ENCODE measurements at places on chromosomes 7 and 10.

DNA sequence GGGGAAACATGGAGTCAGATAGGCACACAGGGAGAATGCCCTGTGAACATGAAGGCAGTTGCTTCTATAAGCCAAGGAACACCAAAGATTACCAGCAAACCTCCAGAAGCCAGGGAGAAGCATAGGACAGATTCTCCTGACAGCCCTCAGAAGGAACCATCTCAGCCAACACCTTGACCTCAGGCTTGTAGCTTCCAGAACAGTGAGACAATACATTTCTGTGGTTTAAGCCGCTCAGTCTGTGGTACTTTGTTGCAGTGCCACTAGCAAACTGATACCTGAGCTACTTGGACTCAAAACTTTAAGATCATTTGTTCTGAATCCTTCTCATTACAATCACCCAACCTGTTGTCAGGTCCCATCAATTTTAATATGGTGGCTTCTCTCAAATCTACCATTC, 31.2 kb downstream of the ABLIM1 start:
- ATAC-seq = no peak

- no peak for ATAC-seq
Observed at GRCh38 chr7:151825721-151826120, 51.2 kb downstream of the PRKAG2 start.

GRCh38 chr10:60714233-60714632, 64.0 kb upstream of the CDK1 start:
- peak; percentile 78 for ATAC-seq

GRCh38 chr10:26662864-26663263, 34.6 kb upstream of the PDSS1 start:
- no peak for ATAC-seq

GRCh38 chr10:22222236-22223190, 4.7 kb upstream of the EBLN1 start:
- peak; percentile 93 for ATAC-seq

GRCh38 chr7:151484971-151485707, 34.6 kb downstream of the RHEB start:
- ATAC-seq = peak; percentile 93

DNA sequence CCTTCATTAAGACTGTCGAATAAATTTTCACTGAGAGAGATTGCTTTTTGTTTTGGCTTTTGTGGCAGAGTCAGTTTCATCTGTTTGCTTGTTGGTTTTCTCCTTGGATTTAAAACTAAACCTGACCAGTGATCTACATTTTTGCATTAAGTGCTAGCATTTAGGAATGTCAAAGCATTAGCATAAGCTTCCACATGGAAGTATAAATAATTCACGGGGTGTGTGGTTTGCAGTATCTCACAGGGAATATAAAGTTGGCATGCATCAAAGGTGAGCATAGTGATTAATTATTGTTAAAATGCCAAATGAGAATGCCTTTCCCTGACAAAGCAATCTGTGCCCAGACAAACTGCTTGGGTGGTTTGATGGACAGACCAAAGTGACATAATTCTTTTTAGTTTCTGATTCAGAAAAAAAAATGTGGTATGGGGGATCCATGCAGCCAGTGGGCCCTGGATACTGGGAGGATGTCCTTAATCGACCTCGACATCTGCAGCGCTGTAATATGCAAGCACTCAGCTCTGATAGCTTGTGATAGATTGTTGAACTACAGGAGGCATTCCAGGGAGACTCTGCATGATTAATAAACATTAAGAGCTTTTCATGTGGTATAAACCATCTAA, 339.3 kb upstream of the POM121L12 start:
- ATAC-seq = no peak

- no peak for ATAC-seq
Observed at GRCh38 chr10:60564475-60564874, 174.8 kb upstream of the ANK3 start.

GRCh38 chr10:114478281-114478680, 74.0 kb upstream of the AFAP1L2 start:
- no peak for ATAC-seq

DNA sequence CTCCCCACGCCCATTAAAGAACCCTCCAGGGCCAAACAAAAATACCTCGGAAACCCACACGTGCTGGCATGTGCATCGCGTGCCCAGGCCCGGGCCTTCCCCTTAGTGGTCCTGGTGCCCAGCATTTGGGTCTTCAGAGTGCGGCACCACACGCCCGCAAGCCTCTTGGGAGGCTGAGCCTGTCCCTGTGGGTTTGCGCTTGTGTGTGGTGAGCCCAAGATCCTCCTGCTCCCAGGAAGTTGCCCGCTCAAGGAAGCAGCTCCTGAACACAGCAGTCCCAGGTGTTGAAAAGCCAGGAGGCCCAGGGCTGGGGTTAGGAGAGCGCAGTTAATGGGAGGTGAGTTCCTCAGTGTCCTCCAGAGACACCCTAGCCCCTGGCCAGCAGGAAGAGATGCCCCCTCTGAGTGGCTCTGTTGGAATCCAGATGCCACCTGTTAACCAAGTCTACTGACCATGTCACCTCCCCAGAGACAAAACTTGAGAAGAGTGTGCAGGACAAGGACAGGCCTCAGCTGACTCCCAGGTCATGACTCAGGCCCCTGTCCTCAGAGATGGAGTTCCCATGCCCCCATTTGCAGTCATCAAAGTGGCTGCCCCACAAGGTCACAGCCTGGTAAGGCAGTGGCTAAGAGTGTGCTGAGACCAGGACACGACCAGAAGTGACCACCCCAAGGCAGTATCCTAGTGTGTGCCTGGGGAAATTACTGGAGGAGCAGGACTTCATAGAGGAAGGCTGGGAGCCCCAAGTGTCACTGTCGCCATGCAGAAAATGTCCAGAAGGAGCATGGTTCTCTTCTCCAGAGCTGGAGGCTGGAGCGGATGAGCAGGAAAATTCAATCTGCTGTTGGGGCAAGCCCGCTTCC, 5.2 kb downstream of the FZD9 start:
- ATAC-seq = peak; percentile 5

DNA sequence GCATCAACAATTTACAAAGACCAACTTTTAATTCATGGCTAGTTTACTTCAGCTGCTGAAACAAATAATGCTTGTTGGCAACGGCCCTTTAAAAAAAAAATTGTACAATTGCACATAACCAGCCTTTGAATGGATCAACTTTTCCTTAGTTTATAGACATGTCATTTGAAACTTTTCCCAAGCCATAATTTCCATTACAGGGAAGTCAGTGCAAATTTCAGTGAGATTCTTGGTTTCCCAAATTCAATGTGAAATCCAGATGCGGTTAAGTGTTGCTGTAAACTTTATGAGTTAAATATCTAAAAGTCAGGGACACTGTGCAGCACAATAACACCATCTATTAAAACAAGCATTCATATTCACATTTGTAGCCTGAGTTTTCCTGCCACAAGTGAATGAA, 182.2 kb downstream of the JAZF1 start:
- ATAC-seq = no peak

DNA sequence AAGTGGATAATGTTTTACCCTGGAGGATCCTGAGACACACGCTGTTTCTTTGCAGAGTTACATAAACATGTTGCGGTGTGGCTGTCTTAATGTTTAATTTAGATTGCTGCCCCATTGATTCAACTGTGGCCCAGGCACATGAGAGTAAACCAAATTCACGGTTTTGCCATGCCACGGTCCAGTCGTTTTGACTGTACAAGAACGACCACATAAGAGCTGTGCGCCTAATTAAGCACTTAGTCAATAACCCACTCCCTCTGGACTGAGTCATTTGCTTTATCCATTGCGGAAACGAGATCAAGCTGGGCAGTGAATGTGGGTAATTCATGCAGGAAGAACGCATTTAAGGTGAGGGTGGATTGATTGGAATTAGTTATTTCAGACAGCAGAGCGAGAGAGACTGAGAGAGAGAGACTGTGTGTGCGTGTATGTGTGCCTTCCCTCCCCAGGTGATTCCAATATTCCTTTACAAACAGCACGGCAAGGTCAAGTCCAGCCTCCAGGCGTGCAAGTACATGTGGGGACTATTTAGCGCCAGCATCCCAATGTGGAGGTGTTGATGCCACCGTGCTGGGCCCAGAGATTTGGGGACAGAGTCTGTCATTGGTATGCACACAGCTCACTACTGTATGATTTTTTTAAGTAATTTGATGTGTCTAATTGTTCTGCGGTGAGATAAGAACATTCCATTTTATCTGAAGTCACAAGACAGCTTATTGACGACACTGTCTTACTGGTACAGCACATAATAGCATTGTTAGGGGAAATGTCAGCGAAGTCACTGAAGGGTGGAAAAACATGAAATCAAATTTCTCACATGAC, 8.4 kb upstream of the TEX36 start:
- ATAC-seq = no peak

DNA sequence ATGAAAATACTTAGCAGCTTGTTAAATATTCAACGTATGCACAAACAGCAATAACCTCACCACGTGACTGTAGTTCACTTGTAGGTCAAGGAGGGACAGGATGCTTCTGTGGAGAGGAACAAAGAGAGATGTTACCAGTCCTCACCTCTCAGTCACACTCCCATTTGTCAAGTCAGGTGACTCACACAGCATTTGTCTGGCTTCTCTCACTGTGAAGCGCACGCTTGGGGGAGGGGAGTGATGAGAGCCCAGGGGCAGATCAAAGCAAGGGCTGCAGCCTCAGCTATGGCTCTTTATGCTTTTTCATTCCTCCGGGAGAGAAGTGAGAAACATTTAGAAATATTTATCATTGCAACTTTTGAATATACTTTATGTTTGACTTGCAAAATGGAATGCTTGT, 2.9 kb upstream of the RBM20 start:
- ATAC-seq = peak; percentile 86

DNA sequence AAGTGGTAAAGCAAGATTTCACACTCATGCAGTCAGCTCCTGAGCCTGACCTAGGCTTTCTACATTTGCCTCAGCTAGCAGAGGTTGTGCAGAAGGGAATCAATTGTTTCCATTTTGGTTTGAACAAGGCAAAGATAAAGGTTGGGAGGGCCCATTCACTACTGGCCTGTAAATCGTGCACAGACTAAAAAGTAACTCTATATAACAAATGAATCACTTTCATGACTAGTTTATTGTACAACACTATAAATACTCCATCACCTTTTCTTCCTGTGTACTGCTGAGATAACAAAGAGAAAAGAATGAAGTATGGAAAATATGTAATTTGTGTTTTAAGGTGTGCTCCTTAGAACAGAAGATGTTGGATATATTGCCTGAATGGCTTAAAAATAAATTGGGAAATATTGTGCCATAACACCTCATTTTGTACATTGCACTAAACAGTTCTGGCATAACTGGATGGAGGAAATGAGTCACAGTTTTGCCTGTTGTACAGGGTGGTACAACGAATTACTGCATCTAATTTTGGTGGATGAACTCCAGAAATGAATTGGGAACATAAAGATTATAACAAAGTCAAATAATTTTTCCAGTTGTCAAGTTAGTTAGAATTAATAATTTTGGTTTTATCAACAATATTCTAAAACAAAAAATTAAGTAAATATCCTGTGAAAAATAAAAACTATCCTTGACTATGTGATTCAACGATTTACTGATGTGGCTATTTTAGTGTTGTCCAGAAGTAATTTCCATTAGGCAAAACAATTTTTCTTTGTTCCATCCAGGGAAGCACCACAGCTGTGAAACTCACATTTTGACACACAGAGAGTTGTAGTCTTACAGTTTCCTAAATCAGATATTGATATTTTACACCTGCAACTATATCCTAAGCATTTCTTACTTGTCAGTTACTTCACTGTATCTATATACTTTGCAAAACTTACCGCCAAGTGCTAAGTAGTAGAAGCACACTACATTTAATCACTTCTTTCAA, 18.0 kb downstream of the SEMA3C start:
- ATAC-seq = no peak

- no peak for ATAC-seq
Observed at GRCh38 chr7:128271942-128272481, 30.9 kb downstream of the LEP start.

DNA sequence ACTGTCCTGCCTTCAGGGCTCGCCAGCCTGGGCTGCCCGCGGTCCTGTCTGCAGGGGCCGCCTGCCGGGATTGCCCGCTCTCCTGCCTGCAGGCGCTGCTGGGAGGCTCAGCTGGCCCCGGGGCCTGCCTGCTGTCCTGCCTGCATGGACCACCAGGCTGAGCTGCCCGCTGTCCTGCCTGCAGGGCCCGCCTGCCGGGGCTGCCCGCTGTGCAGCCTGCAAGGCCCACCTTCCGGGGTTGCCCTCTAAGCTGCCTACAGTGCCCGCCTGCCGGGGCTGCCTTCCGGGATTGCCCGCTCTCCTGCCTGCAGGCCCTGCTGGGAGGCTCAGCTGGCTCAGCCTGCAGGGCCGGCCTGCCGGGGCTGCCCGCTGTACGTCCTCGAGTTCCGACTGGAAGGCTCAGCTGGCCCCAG, 164.4 kb downstream of the GLRX3 start:
- peak; percentile 55 for ATAC-seq

- ATAC-seq = peak; percentile 54
Observed at GRCh38 chr10:101818872-101819633, 809 bp upstream of the OGA start.

DNA sequence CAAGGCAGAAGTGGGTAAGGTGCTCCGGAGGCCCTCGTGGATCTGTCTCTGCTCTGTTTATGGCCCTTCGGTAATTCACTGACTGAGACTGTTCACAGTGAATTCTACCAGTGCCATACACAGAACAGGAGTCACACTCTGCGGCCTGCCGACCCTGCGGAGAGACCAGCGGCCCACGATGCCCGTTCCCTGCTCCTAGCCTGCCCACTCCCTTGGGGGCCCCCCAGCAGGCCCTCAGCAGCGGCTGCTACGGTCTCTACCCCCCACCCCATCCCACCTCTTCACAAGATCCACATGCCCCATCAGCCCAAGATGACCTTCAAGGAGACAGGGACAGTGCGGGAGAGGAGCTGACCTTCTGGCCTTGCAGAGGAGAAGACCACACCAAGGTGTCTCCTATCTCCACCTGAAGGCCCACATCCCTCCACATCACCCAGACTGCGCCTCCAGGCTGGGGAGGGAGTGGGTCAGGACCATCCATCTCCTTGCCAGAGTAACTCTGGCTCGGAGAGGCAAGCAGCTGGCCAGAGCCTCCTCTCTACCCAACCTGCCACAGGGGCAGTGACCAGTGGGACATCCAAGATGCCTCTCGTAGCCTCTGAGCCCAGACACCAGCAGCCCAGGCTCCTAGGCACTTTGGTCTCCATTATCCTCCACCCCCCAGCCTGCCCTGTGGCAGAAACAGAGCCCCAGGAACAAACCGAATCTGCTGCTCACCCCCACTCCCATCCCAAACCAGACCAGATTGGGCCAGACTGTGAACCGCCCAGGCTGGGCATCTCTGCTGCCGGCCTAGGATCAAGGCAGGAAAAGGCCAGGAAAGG, 163.6 kb downstream of the NRF1 start:
- no peak for ATAC-seq

DNA sequence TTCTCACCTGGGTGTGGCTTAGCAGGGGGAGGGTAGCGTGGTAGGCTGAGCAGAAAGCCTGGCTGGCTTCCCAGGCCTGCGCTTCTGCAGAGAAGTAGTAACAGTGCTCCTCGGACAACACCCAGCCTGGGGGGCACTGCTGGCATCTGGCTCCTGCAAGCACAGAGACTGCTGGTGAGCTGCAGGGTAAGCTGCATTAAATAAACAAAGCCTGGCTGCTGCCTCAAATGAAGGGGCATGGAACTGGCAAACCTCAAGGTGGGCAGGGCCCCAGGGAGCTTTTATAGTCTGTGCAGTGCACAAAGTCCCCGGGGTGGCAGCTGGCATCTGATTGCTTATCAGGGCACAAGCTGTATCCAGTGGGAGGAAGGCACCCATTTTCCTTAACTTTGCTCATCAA, 3.9 kb downstream of the KLRG2 start:
- ATAC-seq = no peak

Measured in activated T-helper 17 cell treated with anti-CD3 and anti-CD28 coated beads, Interleukin-2, amount 50 U/mL, for 72 hours (primary cell).